ENCODE measurements at places on chromosomes 5 and 9.

DNA sequence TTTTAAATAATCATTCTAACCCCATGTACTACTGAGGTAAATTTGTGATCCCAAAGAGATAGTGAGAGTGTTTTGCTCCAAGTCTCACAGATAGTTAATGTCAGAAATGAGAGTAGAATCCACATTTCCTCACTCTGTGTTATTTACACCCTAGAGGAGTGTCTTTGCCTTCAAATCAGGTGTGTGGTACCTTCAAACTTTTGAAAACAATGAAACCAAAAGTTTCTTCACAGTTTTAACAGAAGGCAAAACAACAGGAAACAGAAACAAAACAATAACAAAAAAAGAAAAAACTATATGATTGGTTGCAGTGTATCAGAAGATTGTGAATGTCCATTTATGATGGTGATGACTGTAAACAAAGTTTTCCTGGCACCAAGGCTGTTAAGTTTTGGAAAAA, 85.9 kb downstream of the ERBIN start:
- DNase-seq, result no peak

- DNase-seq, result no peak
Measured at GRCh38 chr9:12817702-12818101, 42.9 kb downstream of the LURAP1L start.

- DNase-seq, result no peak
Measured at GRCh38 chr5:1909346-1909985, 26.7 kb upstream of the IRX4 start.

DNA sequence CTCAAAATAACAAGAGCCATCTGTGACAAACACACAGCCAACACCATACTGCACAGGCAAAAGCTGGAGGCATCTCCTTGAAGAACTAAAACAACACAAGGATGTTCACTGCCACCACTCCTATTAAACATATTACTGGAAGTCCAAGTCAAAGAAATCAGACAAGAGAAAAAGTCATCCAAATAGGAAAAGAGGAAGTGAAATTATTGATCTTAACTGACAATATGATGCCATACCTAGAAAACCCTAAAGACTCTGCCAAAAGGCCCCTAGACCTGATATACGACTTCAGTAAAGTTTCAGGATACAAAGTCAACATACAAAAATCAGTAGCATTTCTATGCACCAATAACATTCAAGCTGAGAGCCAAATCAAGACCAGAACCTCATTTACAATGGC, 30.0 kb upstream of the MACIR start:
- no peak for DNase-seq

- DNase-seq, result no peak
Measured at GRCh38 chr9:134585746-134586706, 55.6 kb upstream of the COL5A1 start.

- DNase-seq, result no peak
Measured at GRCh38 chr5:64629841-64630240, 60.5 kb upstream of the SHISAL2B start.

GRCh38 chr5:72559866-72560766, 52.9 kb upstream of the ZNF366 start:
- DNase-seq, result no peak

- no peak for DNase-seq
Measured at GRCh38 chr9:122347348-122348287, 23.2 kb upstream of the PTGS1 start.

DNA sequence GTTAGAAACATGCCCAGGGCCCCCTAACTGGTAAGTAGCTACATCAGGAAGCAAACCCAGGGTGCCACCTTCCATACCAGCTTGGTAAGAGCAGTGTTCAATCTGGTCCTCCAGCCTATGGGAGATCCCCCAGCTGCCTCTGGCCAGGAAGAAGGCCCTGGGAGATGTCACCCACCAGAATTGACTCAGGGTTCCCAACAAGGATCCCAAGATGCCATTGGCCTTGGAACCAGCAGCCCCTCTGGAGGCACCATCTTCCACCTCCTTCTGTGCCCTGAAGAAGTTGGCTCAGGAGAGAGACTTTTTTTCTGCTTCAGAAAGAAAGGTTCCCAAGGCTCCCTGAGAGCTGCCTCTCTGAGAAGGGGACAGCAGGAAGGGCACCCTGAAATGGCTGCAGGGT, 56.6 kb upstream of the IL17B start:
- DNase-seq, result no peak

Measured in T follicular helper cell (primary cell).